ENCODE measurements at places on chromosomes 4 and X.

- DNase-seq: peak; percentile 60
Measured at GRCh38 chr4:67327245-67328017, 217.9 kb downstream of the CENPC start.

- no peak for DNase-seq
Measured at GRCh38 chrX:65610040-65610439, 57.4 kb upstream of the MSN start.

- peak; percentile 8 for DNase-seq
Measured at GRCh38 chrX:20265221-20265725, 1.4 kb downstream of the RPS6KA3 start.

- DNase-seq: peak; percentile 59
Measured at GRCh38 chr4:168831919-168832762, 177.9 kb downstream of the CBR4 start.

GRCh38 chr4:108834835-108835384, 72.1 kb upstream of the ETNPPL start:
- DNase-seq: no peak

DNA sequence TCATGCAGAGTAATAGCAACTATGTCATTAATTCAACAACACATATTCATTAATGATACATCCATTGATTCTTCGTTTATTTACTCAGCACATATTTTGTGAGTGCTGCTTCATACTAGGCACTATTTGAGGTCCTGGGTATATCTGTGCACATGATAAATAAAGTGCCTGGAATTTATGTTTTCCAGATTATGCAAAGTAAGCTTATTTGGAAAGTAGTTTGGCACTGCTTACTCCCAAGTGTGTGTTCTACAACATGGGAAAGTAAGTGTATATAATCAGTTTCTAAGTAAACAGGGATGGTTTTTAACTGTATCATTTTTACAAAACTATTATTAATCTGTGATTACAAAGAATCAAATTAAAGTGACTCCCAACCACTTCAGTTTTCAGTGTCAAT, 16.8 kb upstream of the EPGN start:
- no peak for DNase-seq

DNA sequence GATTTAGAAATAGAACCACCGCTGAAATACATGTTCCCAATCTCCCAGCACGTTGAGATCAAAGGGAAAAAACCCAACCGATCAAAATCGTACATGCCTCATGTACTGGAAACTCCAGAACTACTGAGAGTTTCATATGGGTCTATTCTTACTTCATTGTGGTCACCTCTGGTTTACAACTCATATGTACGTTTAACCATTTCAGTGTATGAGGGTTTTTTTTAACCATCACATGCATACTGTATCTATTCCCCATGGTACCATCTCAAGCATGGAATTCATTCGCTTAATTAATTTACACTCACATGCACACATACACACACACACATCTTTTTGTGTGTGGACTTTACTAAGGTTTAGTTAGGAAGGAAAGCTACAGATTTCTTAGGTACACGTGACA, 46.0 kb upstream of the CLNK start:
- DNase-seq: no peak

DNA sequence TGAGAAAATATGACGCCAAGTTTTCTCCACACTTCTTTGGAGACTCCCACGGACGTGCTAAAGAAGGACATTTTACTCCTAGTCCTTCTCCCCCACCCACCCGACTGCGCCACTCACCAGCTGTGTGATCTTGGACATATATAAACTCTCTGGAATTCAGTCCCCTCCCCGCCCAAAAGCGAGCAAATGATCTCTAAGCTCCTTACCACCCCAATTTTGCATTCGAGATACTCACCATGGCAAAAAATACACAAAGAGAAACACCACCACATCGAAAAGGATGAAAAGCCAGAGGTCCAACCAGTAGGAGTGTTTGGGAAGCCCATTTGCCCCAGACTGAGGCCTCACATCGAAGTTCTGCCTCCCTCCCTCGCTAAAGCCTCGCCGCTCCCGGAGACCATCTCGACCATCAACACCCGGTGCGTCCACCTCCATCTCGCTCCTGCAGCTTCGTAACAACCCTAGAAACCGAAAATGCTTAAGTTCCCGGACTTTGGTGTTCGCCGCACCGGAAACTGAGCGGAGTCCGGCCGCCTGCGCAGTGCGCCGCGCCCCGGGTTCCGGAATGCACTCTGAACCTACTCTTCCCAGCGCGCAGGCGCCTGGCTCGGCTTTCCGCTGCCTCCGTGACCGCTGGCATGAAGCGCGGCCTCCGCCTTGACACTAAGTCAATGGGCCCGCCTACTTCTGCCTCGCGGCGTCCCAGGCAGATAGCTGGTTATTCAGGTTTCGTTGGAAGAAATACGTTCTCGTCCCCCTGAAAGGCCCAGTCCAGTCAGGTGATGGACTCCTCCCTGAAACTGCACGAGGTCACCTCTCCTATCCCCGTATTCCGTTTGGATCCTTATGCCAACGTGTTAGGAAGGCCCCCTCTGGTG, 21.6 kb downstream of the FABP2 start:
- DNase-seq: peak; percentile 85

DNA sequence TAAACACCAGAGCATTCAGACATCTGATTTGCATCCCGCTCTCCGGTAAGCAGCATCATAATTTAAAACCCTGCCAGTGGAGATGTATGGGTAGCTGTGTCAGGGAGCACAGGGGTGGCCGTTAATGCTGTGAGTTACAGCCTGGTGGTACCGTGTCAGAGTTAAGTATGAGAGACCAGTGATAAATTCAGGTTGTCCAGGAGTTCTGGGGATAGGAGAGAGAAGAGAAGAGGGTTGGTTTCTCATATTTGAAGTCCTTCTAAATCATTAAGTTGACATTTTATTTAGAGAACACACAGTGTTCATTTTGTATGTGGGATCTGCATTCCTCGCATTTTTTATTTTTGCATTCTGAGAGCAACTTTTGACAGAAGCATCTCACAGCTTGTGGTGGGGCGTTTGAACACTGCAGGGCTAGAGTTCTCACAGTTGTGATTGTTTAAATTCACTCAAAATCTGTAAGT, 157.6 kb downstream of the DCLK2 start:
- no peak for DNase-seq

DNA sequence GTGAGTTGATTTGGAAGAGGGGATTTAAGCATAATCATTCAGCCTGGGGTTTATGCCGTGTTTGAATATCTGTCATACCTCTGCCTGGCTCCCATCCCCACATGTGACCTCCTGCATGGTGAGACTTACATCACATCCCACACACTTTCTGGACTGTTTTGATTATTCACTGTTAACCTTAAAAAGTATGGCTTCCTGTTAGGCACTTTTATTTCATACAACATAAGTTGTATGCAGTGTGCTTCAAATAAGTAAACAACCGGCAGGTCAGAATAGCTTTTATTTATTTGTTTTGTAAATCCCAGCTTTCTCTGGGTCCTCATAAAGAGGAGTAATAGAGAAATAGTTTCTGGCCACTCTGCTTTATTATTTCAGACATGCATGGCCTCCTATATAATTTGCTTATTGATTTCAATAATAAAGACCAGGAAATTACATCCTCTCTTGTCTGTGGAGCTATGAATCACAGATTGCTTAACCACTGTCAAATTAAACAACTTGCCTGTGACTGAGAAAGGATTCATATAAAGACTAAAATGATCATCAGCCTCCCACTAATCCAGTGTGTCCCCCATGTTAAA, 376.8 kb upstream of the ZFP42 start:
- DNase-seq: no peak

DNA sequence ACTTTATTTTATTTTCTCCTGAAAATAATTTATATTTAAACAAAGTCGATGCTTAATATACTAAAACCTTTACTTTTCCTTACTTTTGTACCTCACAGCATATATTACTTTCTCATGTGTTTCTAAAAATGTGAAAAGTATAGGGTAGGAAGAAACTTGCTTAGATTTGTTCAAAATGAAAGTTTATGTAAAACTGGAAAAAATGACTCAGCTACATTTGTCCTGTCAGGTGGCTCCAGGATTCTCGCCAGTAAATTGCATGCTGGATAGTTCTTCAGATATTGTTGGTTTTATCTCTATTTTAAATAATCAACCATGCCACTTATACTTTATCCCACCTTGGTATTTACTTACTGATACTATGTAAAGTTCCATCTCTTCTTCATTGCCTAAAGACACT, 159.2 kb upstream of the NDST4 start:
- DNase-seq: no peak

GRCh38 chr4:1291091-1291490, 1.4 kb downstream of the MAEA start:
- no peak for DNase-seq

GRCh38 chr4:72975488-72975784, 94.1 kb downstream of the COX18 start:
- DNase-seq: no peak

GRCh38 chrX:39133971-39134370, 332.7 kb downstream of the MID1IP1 start:
- no peak for DNase-seq

DNA sequence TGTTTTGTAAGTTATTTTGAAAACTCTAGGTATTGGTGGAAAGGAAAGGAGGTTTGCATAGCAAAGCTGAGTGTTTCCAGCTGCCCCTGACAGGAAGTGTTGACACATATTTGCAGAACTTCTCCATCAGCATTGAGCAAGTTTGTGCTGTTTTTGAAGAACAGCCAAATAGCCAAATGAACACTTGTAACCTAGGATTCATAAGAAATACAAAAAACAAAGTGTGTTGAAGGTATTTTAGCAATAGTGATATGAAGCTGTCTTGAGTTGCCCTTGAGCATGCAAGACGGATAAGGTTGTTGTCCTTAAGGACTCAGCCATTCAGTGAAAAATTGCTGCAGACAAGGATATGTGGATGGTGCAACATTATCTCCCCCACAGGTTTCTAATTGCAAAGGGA, 68.3 kb upstream of the PGM2 start:
- no peak for DNase-seq

GRCh38 chr4:113053883-113054282, 4.4 kb downstream of the ANK2 start:
- DNase-seq: no peak

DNA sequence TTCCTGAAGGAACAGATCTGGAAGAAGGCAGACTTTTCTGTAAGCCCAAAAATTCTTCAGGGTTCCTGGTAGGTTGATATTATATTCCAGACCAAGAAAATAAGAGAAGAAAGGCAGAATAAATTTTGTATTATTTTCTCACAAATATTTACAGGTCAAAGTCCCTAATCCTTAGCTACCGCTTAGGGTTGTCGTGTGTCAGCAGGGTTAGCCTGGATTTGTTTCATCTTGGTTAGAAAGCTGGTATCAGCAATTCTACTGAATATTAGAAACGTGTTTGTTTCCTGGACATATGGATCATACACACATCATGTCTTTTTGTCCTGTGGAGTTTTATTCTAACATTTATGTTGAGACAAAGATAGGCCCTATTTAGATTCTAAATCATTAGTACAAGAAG, 232.9 kb upstream of the CXXC4 start:
- DNase-seq: no peak

GRCh38 chr4:61397174-61397573, 197.0 kb downstream of the ADGRL3 start:
- no peak for DNase-seq

GRCh38 chr4:140851032-140851636, 94.9 kb upstream of the TBC1D9 start:
- peak; percentile 56 for DNase-seq

DNA sequence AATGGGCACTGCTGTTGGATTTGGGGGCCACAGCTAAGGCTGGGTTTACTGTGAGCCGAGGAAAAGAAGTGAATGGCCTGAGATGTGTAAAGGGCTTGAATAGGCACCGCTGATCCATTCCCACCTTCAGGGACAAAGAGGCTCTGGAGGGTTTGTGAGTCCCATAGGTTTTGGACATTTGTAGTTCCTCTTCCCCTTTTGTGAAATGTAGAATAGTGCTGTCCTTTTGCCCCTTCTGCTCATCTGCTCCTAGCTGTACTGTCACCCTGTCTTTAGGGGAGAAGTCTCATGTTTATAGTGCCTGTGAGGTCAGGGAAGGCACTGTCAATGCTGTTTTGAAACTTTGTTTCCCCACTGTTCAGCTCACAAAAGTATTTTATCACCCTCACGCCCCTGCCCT, 26.4 kb upstream of the CLCN4 start:
- no peak for DNase-seq

All from neural crest cell (in vitro differentiated cells).